ENCODE measurements at places on chromosomes 3 and 15.

- no peak for DNase-seq
These were observed 57.1 kb downstream of the CAPN7 start for GRCh38 chr3:15263120-15263519.

DNA sequence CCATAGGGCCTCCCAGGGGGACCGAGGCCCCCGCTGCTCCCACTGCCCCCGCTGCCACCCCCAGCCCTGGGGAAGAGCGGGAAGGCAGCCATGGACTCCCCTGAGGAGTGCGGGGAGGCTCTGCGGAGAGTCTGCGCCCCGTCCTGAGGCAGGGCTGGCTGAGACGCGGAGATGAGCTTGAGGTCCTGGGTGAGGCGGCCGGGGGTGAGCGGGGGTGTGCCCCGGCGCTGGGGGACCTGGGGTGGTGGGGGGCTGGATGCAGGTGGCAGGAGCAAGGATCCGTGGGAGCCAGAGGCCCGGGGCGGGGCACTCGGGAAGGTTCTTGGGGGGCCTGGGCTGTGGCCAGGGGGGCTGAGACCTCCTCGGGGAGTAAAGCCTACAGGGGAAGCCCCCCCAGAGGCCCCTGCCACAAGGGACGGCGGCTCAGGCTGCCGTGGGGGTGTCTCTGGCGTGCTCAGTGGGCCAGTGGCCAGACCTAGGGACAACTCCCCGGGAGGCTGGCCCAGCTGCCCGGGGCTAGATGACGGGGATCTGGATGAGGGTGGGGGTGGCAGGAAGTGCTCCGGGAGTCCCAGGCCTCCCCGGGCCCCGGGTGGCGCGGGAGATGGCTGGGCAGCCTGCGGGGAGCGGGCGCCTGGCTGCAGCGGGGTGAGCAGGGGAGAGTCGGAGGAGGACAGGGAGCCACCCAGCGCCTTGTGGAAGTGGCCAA is 45.9 kb downstream of the HCN4 start:
- no peak for DNase-seq

GRCh38 chr3:15443826-15444524 is 16.6 kb downstream of the EAF1 start:
- DNase-seq = no peak

DNA sequence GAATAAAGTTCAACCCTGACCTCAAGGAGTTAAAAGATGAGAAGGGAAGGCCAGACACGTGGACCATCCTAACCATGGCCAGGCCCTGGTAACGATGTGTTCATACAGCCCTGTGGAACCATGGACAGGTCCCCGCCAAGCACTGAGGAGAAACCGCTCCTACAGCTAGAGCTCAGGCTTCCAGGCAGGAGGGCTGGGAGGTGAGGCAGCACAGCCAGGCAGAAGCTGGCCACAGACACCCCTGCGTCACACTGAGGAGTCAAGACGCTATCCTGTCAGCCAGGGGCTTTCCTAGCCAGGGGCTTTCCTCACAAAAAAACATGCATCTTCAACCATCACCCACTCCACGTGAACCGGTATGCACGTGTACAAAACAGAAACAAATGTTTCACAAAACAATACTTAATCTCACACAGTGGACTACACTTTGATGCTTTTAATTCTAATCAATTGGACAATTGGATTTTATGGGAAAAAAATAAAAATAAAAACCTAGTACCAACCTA is 73.2 kb downstream of the TBC1D2B start:
- no peak for DNase-seq

DNA sequence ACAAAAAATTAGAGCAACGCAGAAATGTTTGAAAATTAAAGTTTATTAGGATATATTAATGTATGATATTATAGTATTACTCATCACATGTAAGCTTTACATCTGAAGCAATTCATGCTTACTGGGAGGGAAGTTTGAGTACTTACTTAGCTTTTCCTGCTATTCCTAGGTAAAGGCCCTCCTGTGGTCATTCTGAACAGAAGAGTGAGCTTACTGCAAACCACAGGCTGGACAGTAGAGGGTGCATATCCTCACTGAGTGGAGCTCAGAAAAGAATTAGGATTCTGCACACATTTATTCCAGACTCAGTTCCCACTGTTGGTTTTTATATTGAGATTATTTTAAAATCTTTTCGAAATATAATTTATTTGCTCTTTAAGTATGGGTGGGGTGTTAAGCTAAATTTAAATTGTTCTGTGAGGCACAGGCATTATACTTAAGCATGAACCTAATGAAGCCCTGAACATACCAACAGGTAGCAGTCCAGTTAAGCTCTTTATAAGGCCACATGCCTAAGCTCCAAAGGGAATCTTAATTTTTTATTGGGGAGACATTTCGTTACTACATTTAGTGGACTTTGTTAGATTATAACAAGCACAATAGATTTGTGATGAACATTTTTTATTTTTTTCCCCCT is 10.2 kb downstream of the MRPS22 start:
- no peak for DNase-seq

DNA sequence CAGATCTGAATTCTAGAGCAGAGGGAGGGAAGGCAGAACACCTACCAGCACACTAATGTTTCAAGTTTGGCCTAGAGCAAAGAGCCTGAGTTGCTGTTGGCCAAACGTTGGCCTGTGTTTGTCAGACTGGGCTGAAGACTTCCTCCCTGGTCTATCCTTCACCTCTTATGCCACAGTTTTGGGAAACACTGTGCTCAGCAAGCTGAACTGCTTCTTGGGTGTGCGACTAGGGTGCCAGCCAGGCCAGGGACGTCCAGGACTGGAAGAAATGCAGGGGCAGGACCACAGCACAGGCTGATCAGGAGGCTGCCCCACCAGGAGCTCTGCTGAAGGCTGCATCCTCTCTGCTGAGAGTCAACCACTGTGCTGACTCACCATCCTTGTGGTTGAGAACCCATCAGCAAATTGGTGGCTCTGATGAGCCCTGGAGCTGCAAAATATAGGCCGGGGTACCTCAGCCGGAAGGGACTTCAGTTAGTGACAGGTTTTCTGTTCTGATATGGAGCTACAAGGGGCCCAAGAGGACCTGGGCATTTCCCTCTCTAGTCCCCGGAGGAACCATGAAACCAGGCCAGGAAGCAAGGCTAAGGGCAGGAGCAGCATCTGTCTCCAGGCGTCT is 131.6 kb upstream of the RASGRP1 start:
- DNase-seq = no peak

GRCh38 chr3:19030522-19030839 is 117.8 kb upstream of the KCNH8 start:
- no peak for DNase-seq

DNA sequence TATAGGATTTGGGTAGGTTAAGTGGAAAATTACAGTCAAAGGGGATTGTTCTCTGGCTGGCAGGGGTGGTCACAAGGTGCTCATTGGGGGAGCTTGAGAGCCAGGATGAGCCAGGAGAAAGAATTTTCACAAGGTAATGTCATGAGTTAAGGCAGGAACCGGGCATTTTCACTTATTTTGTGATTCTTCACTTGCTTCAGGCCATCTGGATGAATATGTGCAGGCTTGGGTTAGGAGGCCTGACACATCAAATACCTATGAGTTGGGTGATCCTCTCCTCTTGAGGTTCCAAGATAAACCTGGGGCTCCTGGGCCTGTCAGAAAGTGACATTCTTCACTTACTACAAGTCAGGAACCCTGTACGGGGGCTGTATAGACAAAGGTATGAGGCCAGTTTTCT is 68.7 kb downstream of the CD200 start:
- DNase-seq = no peak

GRCh38 chr15:52334491-52335160 is 39.0 kb upstream of the MYO5C start:
- DNase-seq = no peak

- no peak for DNase-seq
These were observed 9.6 kb downstream of the GALK2 start for GRCh38 chr15:49179433-49180190.

DNA sequence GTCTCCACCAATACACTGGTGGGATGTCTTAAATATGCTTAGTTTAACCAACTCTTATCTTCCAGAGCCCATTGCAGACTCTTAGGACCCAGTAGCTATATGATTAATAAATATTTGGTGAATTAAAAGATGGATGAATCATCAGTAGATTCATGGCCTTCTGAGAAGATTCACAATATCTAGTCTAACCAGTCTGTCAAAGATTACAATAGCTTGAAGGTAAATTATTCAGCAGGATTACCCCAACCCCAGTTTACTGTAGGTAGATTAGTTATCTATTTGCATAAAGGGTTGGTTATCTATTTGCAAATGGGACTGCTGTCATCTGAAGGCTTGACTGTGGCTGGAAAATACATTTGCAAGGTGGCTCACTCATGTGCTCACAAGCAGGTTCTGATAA is 239.4 kb upstream of the THRB start:
- no peak for DNase-seq

GRCh38 chr3:41334426-41334825 is 135.1 kb downstream of the CTNNB1 start:
- DNase-seq = no peak

All from cerebellar nuclear complex (tissue), 1 donor.